NCI-H1417 treated with DMSO at 0.1 percent for 48 hours (cell line): ENCODE measurements at places on chromosomes 12 and 14.
A peak's percentile ranks its signal among the peaks of the same experiment; 100 is the strongest.

DNA sequence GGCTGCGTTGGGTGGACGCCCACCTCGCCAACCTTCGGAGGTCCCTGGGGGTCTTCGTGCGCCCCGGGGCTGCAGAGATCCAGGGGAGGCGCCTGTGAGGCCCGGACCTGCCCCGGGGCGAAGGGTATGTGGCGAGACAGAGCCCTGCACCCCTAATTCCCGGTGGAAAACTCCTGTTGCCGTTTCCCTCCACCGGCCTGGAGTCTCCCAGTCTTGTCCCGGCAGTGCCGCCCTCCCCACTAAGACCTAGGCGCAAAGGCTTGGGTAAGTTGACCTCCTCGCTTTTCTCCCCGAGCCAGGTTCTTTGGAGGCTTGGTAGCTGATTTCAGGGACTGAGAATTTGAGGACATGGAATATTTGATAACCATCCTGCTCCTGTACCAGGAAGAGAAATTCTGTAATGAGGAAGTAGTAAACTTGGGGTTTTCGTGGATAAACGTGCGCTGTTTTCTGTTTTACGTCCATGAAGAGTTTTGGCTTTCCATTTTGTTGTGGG lies 530 bp downstream of the APAF1 start:
- DNase-seq: no peak

DNA sequence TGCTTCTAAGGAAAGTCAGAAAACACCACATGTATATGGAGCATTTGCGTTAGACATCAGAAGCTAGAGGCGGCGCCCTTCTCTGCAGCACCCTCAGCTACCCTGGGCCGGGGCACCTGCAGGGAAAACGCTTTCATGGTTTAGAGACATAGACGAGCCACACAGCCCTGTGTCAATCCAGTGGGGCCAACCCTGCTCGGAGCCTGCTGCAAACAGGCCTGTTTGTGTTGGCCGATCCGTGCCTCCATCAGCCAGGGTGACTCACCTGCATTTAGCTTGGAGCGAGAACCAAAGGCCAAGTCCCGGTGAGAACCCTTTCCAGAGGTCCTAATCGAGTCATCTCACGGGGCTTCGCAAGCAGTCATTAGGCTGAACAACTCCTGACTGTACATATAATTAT lies 19.5 kb upstream of the FZD10 start:
- DNase-seq: no peak

- no peak for DNase-seq
Measured at GRCh38 chr14:75070383-75070782, 942 bp downstream of the ZC2HC1C start.

GRCh38 chr14:100339766-100340422 lies 16.8 kb downstream of the SLC25A47 start:
- no peak for DNase-seq

DNA sequence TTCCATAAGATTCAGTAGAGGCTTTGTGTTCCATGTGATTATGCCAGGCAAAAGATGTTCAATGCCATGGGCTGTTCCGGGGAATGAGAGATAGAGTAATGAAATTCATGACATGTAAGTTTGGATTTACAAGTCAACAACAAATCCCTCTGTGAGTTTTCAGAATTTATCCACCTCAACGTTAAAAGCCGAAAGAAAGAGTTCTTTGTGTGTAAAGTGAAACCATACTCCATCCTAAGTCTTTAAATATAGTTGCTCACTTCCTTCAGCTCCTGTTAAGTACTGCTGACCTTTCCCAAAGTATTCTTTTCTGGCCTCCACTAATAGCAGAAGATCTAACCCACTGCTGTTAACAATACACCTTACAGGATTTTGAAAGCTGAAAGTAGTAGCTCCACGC lies 190.0 kb downstream of the TMX1 start:
- DNase-seq: no peak

GRCh38 chr14:64112867-64113678 lies 181.1 kb downstream of the ESR2 start:
- DNase-seq: no peak

GRCh38 chr12:66061557-66062289 lies 68.8 kb downstream of the LLPH start:
- DNase-seq: no peak

DNA sequence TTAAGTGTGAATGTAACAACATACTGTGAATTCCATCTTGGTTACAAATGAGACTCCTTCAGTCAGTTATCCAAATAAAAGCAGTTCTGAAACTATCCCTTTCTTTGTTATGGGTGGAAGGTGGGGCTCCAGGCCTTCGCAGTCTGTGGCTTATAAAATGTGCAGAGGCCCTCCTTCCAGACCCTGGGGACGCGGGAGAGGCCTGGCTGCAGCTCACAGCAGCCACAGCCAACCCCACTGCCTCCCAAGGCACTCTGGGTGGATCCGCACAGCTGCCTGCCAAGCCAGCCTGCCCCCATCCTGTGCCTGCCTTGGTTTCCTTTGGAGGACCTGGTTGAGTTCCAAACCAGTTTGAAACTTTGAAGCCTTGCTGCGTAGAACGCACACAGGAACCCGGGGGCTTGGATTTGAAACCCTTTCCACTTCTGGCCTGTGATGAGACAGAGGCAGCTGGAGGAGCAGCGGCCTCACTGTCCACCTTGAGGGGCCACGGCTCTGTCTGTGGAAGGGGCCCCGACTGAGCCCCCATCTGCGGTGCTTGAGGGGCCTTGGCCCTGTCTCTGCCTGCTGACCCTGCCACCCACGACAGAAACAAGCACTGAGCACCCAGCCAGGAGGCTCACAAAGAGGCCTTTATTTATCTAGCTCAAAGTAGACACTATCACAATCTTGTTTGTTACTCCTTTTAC lies 30.4 kb downstream of the CCNK start:
- DNase-seq: no peak

- no peak for DNase-seq
Measured at GRCh38 chr12:26704684-26705460, 128.1 kb downstream of the ITPR2 start.

DNA sequence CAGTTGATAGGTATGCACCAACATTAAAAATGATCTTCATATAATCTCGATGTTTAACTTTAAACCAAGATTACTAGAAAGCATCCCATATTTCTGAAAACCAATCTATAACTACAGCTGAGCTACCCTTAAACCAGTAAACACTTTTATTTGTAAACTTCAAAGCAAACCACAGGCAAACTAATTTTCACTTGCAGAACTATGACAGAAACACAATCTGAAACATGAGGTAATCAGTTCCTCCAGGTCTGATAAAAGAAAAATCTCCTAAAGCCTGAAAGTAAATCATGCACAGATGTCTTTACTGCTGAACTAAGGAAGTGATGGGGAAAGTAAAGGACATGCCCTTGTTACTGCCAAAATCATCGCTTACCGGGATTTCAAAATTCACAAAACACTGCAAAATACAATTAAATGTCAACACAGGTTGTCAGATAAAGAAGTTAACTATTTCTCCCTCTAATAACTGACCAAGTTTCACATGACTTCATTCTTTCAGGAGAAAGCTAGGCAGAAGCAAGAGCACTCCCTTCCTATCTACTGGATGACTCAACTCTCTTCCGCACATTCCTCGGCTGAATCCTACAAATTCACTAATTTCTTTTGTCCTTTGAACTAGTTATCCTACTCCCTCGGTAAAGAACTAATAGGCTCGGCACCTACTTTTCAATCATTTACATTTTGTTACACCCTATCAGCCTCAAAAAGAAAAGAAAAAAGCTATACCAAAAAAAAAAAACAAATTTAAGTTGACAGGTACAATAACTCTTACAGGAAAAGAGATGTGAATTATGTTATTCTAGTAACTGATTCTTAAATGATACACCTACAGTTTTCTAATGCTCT lies 1.4 kb downstream of the EEA1 start:
- no peak for DNase-seq

GRCh38 chr14:68014771-68015170 lies 195.2 kb downstream of the RAD51B start:
- no peak for DNase-seq

DNA sequence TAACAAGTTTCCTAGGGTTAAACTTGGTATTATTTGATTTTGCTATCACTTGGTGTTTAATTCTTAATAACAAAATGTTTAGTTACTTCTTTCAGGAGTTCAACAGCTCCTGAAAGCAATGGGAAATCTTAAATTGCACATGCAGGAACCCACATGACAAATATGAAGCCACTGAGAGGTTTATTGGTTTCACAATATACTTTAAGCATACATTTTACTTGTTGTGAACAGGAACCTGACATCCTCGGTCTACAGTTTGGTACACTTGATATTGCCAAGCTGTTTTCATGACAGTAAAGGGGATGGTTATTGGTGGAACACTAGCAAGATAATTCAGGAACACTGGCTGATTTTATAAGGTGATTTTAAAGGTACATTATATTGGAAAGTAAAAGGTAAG lies 46.2 kb downstream of the SLC38A1 start:
- no peak for DNase-seq

DNA sequence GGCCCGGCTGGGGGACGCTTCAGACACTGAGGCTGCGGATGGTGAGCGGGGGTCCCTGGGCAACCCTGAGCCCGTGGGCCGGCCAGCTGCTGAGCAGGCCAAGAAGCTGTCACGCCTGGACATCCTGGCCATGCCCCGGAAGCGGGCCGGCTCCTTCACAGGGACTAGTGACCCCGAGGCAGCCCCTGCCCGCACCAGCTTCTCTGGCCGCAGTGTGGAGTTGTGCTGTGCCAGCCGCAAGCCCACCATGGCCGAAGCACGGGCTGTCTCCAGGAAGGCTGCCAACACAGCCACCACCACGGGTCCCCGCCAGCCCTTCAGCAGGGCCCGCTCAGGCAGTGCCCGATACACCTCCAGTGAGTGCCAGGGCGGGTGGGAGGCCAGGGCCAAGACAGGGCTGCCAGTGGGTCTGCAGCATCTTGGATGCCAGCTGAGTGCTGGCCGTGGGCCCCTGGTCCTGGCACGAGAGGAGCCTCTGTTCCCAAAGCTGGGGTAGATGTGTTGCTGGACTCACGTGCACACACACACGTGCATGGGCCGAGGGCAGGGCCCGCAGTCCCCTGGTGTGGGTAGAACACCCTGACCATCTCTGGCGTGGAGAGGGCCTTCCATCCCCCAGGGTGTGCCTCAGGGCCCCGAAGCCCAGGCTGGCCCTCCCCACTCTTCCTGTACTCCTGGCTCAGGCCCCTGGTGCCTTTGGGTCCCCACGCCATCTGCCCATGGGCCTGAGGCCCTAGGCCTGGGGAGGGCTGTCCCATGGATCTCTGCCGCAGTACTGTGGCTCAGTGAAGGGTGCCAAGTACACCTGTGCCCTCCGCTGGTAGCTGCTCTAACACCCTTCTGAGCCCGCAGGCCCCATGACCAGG lies 22.8 kb downstream of the CEP170B start:
- no peak for DNase-seq

GRCh38 chr14:51894250-51894649 lies 33.8 kb downstream of the GNG2 start:
- DNase-seq: no peak

DNA sequence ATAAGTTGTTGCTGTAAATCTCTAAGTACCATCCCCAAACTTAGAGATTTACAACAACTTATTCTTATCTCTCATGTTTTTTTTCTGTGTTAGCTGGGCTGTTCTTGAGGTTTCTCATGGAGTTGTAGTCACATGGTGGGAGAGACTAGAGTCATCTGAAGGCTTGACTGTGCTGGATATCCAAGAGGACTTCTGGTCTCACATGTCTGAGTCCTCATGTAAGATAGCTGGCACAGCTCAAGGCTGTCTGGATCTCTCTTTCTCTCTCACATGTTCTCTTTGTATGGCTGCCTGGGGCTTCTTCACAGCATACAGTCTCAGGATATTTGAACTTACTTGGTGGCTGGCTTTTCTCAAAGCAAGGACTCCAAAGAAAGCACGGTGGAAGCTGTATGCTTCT lies 63.8 kb downstream of the DACT1 start:
- DNase-seq: no peak

DNA sequence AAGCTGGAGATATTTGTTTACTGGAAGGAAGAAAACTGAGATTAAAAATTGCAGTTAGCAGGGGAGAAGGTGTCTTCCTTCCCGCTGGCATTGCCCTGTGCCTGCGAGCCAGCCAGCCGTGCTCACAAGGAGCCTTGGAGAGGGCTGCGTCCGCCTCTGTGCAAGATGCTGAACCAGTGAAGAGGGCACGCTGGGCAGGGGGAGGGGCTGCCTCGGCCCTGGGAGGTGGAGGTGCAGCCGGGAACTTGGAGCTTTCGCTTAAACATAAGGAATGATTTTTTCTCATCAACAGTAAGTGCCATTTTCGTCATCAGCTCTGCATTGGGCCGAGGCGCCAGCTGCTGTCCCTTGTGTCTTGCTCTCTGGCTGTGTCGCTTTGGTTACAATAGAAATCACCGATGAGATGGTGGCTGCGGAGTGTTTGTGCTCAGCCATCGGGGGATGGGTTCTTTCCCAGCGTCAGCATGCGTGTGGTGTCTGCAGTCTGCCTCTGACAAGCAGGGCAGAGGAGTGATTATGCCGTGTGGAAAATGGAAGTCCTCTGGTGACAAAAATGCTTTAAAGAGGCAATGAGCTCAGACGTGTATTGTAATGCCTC lies 97.3 kb downstream of the ESR2 start:
- DNase-seq: peak; percentile 10

- no peak for DNase-seq
Measured at GRCh38 chr12:118398940-118399339, 22.6 kb downstream of the SUDS3 start.

DNA sequence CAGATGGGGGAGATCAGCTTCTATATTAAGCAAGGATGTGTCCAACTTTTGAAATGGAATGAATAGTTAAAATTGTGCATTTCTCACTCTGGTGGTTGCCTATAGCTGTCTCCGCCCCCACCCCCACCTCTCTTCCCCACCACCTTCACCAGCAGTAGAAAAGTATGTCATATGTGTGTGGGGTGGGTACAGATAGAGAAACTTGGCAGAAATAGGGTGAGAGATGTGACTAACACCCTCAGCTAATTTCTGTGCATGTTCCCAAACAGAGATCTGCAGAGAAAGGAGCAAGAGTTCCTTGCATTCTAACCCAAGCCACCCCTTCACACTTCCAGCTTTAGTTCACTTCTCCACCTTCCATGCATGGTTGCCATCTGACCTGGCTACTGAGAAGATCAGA lies 980.1 kb downstream of the NRXN3 start:
- no peak for DNase-seq

DNA sequence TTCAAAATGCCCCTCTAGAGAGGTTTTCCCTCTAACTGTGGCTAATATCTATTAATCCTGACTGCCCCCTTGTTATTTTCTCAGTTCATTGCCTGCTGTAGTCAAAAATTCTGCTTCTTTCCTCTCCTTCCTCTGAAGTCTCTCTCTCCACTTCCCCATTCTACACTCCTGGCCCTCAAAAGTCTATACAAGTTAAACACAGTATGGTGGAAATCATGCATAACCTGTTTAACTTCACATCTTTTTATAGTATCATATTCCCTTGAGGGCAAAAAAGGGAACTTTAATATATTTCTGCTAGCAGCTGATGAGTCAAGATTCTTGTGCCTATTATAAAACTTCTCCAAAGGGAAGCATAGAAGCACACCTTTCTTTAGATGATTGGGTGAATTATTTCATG lies 16.7 kb downstream of the GRIP1 start:
- DNase-seq: no peak
